ENCODE measurements at places on chromosomes 1 and 21. TPM values are rescaled to one million over a fixed set of nuclear protein-coding genes. Genes with fewer than 3 reads are reported as not detected.

Gene TRIM67
- 0.12 TPM for total RNA-seq

Gene KRTAP25-1
- not detected for total RNA-seq

Gene POTED
- total RNA-seq = not detected

Gene HES3
- not detected for total RNA-seq

Gene LMOD1
- total RNA-seq = 36.2 TPM

Gene CNKSR1
- total RNA-seq = 0.60 TPM

All from left cardiac atrium (tissue), 4 donors.